ENCODE measurements at places on chromosomes 6 and 20.

DNA sequence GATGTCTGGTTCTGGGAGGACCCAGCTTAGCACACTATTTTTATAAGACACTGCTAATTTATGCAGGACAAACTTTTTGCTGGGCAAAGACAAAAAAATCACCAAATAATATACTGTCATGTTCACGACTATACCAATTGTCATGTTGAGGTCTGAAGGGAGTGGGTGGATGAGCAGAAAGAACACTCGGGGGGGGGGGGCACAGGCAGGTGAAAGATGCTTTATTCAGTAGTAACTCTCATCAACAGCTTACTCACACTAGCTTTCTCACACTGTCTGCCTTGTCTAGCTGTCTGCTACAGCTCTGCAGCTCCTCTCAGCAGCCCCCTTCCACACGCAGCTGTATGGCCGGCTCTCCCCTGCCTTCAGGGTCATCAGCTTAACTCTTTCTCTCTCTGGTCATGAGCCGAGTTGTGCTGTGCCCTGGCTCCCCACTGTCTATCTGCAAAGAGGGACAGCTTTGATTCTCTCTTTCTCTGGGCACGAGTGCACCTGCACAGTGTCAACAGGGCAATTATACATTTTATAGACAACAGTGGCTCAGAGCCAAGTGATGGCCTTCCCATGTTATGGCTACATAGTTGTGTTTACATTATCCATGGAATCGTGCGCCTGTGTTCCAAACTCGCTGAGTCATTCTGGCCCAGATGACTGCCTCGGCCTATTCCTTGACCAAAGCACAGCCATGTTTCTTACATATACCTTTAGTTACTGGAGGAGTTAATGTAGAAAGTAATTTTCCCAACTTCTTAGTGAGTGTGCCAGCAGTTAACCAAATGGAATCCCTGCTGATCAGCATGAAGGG lies 187.7 kb upstream of the PRSS16 start:
- DNase-seq: no peak

- peak; percentile 23 for DNase-seq
Observed at GRCh38 chr6:158564243-158565121, 4.6 kb downstream of the TMEM181 start.

GRCh38 chr20:44228465-44229258 lies 18.1 kb upstream of the OSER1 start:
- DNase-seq: no peak

DNA sequence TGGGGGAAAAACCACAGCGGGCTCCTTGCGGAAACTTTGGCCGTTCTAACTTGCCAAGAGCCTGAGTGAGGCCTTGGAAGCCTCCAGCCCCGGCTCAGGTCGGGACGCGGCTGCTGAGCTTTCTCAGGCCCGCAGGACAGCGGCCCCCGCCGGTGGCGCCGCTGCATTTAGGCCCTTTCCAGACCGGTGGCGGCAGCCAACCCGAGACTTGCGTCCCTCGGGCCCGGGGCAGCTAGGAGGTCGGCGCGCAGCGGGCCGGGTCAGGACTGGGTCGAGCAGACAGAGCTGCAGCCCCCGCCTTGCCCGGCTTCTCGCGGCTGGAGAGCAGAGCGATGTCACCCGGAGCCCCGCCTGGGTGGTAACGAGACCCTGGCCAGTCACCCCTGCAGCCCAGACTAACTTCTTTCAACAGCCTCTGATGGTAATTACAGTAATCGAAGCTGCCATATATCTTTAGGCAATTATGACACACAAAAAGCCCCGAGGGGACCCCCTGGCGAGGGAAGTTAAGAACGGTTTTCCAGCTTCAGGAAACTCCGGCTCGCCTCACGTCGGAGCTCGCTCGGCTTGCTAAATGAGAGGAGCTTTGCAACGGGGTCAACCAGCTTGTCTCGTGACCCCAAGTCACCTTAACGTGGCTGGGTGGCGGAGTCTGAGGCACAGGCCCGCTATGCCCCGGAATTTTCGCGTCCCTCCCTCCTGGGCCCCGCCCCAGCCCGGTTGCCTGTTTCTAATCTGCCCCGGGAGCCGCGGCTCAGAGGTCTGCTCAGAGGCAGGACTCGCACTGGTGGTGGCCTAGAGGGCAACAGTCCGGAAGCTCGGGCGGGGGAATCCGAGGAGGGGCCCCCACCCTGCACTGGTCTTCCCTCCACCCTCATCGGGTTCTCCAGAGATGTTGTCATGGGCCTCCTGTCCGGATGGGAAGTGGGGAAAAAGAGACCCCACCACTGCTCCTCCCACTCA lies 3.0 kb downstream of the NR2E1 start:
- DNase-seq: no peak

GRCh38 chr6:62283796-62284411 lies 2.1 kb downstream of the KHDRBS2 start:
- no peak for DNase-seq

DNA sequence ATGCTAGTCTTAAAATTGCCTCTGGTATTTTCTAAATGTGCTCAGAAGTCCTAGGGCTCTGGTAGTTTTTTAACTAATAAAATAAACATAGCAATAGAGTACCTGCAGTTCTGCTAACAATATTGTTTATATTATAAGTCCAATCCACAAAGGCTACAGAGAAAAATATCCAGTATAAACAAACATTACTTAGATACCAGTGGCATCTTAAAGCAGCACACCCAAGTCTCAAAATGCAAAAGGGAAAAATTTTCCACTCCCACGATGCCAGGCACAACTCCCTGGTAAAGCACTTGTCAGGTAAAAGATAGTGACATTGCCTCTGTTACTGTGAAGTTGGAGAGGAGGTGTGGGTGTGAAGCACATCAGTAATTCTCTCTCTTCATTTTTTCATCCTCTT lies 123.3 kb downstream of the OGFRL1 start:
- no peak for DNase-seq

- DNase-seq: no peak
Observed at GRCh38 chr6:155030148-155030720, 35.1 kb downstream of the TIAM2 start.

DNA sequence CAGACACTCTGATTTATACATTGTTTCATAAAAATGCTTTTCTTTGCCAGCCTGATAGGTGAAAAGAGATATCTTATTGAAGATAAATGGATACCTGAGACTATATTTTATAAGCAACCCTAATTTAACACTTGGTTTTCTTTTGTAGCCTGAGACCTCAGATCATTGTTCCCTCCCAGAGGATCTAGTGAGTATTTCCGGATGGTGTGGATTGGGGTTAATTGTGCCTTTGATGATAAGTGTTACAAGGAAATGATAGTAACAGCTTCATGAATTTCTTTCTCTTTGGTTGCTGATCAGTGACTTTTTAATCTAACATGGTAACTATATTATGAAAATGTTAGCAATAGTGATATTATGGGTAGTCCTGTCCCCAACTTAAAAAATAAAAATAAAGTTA lies 30.4 kb downstream of the KDM1B start:
- no peak for DNase-seq

DNA sequence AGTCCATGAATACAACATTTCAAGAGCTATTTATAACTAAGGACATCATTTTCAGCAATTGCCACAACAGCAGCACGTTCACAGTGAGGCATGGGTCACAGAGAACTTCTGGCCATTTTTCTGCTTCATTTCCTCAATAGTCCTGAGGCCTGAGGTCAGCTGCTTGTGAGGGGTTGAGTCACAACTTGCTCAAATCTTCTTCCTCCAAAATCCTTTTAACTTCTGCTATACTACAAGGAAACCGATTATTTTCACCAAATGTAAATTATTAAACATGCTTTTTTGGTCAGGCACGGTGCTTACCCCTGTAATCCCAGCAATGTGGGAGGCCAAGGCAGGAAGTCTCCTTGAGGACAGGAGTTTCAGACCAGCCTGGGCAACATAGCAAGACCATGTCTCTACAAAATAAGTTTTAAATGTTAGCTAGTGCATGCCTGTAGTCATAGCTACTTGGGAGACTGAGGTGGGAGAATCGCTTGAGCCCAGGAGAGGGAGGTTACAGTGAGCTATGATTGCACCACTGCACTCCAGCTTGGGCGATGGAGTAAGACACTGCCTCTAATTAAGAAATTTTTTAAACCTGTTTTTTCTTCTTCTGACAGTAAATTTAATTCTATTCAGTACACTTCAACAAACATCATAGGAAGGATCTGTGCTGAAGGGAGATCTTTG lies 11.1 kb upstream of the SLC16A10 start:
- DNase-seq: no peak

DNA sequence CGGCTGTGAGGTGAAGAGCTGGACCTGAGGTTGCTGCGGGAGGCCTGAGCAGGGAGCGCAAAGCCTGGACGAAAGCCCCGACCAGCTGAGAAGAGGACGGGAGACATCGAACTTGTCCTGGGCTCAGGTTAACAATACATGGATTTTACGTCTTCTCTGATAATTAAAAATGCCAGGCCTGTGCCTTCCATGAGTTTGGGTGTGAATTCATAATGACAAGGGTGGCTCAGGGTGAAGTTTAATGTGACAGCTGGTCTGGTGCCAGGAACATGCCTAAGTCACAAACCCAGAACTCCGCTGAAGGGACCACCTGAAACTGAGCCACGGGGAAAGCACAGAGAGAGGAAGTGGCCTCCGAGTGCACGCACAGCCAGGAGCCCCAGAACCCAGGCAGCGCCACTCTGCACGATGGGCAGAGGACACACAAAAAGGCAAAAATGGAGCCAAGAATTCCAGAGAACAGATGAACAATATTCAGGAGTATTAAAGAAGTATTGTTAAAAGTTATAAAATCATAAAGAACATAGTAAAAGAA lies 150.1 kb upstream of the RPS6KA2 start:
- no peak for DNase-seq

GRCh38 chr20:49768204-49769047 lies 44.2 kb upstream of the SLC9A8 start:
- peak; percentile 38 for DNase-seq

GRCh38 chr6:35202066-35202546 lies 11.7 kb upstream of the SCUBE3 start:
- no peak for DNase-seq

GRCh38 chr6:137625808-137626207 lies 131.6 kb upstream of the OLIG3 start:
- DNase-seq: no peak

- no peak for DNase-seq
Observed at GRCh38 chr20:60700728-60701127, 551.3 kb upstream of the CDH4 start.

- DNase-seq: peak; percentile 6
Observed at GRCh38 chr20:34190679-34191090, 50.5 kb upstream of the ASIP start.

GRCh38 chr20:44019638-44020335 lies 105.1 kb downstream of the TOX2 start:
- peak; percentile 27 for DNase-seq
